ENCODE measurements at places on chromosomes 3 and 15. TPM values are rescaled to one million over a fixed set of nuclear protein-coding genes. Genes with fewer than 3 reads are reported as not detected.

Gene RTP1
- total RNA-seq = not detected

Gene XCR1
- not detected for total RNA-seq

Gene CX3CR1
- not detected for total RNA-seq

Gene SLITRK3
- total RNA-seq = not detected

Gene POTEB3
- total RNA-seq = not detected

Gene LPCAT4
- 72.8 TPM for total RNA-seq
